T-helper 17 cell (primary cell): ENCODE measurements at places on chromosomes 5 and 9.

DNA sequence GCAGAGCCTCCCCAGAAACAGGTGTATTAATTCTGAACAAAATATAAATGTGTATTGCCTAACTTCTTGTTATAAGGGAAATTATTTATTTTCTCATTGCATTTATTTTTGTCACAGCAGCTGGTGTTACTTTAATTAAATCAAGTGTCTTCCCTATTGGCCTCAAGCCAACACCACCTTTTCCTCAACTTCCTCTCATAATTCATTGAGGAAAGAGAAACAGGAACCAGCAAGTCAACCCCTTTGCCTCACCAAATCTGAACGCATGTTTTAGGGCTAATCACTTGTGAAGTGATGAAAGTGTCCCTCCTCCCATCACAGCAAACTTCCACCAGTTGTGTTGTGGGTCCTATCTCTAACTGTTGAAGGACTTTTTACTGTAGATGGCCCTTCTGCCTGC lies 73.1 kb downstream of the DIRAS2 start:
- DNase-seq: no peak

- DNase-seq: no peak
These were observed 64.1 kb upstream of the FCN1 start for GRCh38 chr9:134981829-134982228.

- DNase-seq: no peak
These were observed 19.3 kb upstream of the HSPA9 start for GRCh38 chr5:138594305-138595058.

DNA sequence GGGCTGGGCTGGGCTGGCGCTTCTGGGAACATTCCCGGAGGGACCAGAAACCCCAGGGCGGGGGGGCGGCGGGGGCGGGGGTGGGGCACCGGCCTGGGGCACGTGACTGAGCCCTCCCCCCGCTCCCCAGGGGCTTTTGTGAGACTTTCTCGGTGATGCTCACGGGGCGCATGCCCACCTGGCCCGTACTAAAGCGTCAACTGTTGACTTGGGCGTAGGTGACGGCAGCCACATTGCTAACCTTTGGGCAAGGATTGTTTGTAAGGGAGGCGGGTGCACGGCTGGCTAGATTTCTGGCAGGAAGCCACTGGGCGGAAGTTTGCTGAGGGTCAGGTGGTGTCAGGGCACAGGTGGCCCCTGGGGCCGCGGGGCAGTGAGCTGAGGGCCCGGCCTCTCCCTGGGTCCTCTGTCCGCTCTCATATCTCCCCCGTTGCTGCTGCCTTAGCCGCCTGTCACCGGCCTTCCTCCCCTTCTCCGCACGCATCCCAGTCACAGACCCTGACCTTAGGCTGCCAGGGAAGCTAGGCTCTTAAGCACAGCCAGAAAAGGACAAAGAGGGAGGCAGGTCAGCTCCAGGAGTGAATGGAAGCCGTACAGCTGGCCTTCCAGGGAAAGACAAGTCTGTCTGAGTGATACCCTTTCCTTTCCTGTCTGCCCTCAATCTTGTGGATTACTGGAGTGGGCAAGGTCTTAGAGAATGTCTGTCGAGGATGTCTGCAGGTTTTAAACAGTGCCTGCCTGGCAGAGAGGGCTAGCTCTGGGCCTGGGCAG lies 812 bp downstream of the CACFD1 start:
- DNase-seq: peak; percentile 38

- no peak for DNase-seq
These were observed 1066.1 kb downstream of the NR2F1-AS1 start for GRCh38 chr5:92514896-92515295.
